T-helper 2 cell (primary cell): ENCODE measurements at places on chromosomes 1 and 21.

- no peak for DNase-seq
Measured at GRCh38 chr1:204191456-204191855, 4.8 kb downstream of the KISS1 start.

DNA sequence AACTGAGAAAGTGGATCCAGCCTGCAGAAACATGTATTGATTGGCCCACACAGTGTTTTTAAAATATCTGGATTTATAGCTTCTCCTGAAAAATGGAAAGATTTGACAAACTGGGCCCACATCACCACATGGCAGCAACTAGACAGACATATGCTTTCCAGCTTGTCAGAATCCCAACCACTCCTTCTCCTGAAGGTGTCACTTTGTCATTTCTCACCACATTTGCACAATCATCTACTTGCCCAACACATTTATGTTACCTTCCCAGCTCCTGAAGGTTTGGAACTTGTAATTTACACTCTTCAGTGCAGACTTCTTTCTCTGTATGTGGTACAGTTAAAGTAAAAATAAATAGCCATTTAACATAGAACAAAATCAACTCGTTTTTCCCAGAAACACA, 126.1 kb upstream of the KIAA1614 start:
- no peak for DNase-seq

DNA sequence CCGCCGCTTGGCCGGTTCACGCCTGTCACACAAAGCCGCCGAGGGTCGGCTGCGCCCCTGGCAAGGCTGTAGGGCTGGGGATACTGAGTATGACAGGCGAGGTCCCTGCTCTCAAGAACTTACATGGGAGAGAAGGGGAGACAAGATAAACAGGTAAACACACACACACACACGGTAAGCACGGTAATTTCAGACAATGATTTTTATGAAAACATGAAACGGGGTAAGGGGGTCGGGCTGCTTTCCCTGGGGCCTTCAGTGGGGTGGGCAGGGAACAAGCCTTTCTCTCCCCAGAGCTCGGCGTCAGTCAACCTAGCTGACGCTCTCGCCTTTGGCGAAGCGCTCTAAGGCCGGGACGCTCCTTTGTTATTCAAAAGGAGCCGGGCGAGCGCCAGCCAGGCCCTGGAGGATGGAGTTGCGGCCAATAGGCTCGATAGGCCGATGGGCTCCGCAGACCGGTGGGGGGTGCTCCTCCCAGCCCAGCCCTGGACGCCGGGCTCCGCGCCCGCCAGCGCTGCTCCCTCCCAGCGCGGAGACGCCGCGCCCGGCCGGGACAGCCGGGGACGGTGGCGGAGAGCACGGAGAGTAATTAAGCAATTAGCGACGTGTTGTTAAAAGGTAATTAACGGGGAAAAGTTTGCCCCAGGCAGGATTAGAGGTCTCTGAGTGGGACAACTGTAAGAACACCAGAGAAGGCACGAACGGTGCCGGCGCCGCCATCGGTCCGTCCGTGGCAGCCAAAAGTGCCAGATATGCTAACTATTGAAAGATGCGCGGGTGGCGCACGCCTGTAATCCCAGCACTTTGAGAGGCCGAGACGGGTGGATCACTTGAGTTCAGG, 950 bp upstream of the INKA2 start:
- no peak for DNase-seq

GRCh38 chr1:117824616-117825015, 104.8 kb downstream of the GDAP2 start:
- DNase-seq = no peak

- no peak for DNase-seq
Measured at GRCh38 chr1:231313661-231314060, 24.0 kb downstream of the EXOC8 start.

GRCh38 chr1:221841251-221841982, 99.5 kb upstream of the DUSP10 start:
- DNase-seq = no peak

- DNase-seq = no peak
Measured at GRCh38 chr1:24344090-24344742, 25.1 kb downstream of the GRHL3 start.

DNA sequence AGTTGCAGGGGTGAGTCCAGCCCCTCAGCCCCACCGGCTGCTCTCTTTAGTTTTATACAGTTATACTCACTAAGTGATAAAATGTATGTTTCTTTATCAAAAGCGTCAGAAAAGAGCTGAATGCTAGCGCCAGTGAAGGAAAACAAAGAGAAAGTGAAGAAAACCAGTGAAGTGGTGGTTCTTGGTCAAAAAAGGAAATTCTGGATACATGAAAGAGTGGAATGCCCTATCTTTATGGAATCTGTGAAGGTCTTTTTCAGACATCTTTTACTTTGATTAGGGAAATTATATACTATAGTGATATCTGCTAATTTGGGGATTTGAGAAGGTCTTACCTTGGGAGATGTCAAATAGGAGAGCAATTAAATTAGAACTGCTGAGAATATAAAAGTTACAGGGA, 41.3 kb downstream of the GPR3 start:
- DNase-seq = no peak

DNA sequence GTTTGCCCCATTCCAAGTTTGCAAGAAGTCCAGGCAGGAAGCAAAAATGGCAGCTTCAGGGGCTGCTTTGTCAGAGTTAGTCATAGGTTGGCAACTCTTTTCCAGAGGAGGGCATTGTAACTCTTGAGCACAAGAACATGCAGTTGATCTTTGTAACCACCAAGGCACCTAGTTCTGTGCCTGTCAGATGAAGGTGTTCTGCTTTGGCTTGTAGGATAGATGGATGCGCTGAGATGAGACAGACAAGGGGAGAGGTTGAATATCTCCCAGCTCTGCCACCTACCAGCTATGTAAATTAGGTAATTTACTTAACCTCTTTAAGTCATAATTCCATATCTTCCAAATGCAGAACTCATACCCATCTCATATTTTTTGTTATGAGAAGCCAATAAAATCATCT, 89.3 kb downstream of the ZNF648 start:
- no peak for DNase-seq

DNA sequence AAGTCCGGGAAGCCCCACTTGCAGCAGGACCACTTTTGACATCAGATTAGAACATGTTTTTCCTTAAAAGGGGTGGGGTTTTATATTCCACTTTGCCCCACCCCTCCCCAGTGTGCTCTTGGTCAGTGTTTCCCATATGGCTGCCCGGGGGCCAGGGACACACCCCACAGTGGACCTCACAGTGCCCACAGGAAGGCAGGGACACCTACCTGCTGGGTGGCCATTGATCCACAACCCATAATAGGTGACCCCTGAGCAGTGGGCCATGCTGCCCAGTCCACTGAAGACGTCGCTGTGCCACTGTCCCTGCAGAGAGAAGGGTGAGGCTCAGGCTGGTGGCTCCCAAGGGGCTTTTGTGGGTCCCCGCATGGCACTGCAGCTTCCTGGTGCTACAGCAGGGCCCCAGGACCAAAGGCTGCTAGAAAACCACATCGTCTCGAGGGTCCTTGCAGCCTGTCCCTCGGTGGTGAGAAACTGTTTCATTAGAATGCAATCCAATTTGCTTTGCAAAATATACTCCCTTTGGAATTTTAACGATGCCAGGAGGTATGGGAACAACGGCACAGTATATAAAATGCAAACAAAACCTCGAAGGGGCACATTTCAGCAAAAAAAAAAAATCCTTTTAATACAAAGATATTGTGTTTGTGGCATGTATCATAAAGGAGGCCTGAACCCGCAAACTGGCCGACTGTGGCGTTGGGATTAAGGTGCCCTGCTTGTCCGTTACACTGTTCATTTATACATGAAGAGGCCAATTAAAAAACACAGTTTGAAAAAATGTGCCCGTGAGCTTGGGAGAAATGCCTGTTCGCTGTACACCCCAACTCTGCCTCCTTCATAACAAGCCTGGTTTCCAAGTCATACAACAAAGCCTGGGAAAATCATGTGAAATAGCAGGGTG, 16.9 kb downstream of the MORN1 start:
- DNase-seq = no peak

DNA sequence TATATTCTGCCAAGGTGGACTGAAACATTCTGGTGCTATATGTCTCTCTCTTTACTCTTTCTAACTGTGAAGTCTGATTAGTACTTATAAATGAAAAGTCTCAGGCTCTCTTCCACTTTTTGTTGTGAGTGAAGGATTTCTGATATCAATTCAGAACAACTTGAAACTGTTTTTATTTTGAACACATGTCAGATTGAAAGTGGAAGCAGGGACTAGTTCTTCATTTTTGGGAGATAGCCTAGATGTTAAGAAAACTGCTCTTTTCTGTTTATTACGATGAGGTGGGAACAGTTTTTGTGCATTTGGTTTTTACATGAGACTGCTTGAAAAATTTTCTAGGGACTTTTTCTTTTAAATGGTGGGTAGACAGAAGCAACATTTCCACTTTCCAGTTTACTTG, 14.5 kb upstream of the GBP3 start:
- DNase-seq = no peak

- no peak for DNase-seq
Measured at GRCh38 chr1:165686971-165687433, 11.4 kb downstream of the ALDH9A1 start.

DNA sequence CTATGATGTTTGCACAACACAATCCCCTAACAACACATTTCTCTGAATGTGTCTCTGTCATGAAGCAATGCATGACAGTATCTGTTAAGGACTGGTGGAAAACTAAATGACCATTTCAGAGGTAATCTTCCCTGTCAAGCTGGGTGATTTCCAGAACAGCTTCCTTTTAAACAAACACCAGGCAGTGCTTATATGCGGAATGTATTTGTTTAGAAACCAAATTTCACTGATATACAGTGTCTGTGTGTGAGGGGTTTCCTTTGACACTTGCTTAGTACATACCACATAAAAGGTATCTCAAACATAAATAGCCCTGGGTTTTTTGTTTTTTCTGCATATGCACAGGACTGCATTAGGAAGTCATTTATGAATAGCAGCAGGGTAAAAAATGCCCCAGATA, 95.6 kb downstream of the TGFBR3 start:
- no peak for DNase-seq

GRCh38 chr1:48524892-48525467, 53.0 kb upstream of the SPATA6 start:
- DNase-seq = no peak

DNA sequence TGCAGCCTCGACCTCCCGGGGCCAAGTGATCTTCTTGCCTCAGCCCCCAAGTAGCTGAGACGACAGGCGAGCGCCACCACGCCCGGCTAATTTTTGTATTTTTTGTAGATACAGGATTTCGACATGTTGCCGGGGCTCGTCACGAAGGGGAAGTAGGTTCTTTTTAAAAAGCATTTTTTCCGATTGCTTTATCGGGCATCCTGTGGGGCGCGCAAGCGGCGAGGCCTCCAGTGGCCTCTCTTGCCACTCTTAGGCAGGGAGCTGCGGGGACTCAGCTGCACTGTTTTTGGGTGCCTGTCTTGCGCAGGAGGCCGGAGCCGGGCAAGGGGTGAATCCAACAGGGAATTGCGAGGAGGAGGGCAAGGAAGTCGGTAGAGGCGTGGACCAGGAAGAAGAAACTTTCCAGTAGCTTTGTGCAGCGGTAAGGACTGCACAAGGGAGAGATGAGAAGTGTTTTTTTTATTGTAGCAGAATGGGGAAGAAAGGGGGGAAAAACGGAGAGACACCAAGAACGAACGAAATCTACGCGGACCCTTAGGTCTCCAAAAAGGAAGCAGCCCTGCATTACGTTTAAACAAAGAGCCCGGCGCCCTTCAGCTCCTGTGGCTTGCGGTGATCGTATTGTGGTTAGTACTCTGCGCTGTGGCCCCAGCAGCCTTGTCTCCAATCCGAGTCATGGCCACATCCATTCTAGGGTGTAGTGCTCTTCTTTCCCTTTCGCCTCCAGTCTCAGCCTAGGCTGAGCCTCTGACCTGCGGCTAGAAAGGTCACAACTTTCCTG, 164.8 kb downstream of the PPIAL4G start:
- peak; percentile 35 for DNase-seq

GRCh38 chr1:180288940-180289339, 58.9 kb downstream of the LHX4 start:
- DNase-seq = no peak

GRCh38 chr1:247216261-247216660, 39.6 kb upstream of the VN1R5 start:
- DNase-seq = no peak

GRCh38 chr1:28905921-28906666, 8.3 kb upstream of the EPB41 start:
- no peak for DNase-seq

GRCh38 chr1:94871031-94871430, 50.9 kb downstream of the SLC44A3 start:
- no peak for DNase-seq

- no peak for DNase-seq
Measured at GRCh38 chr1:242847390-242847993, 323.0 kb upstream of the PLD5 start.

DNA sequence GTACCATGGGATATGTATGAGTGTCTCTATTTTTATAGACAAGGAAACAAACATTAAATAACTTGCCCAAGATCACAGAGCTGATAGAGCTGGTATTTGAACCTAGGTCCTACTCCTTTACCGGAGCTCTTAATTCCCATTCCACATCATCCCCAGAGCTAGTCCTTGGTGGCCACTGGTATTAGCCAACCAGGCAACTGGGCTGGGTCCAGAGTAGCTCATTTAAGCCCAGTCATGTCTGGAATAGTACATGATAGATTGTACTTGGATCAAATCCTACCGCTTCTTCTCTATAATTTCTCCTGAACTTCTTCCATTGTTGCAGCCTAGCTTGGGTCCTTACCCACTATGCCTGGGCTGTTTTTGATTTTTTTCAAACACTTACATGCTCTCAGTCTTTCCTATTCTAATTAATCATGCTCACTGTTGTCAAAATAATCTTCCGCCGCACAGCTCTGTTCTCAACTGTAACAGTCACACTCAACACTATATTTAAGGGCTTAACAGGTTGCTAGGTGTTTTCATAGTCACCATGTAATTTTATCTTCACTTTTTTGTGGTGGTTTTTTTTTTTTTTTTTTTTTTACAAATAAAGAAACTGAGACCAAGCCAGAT, 80.2 kb downstream of the COLGALT2 start:
- no peak for DNase-seq

- DNase-seq = no peak
Measured at GRCh38 chr1:241968611-241969010, 11.0 kb downstream of the BECN2 start.

GRCh38 chr1:22731924-22732720, 21.5 kb downstream of the EPHB2 start:
- DNase-seq = no peak

- DNase-seq = no peak
Measured at GRCh38 chr1:163170331-163170730, 32.4 kb downstream of the RGS5 start.

GRCh38 chr1:9448132-9449109, 90.8 kb upstream of the SLC25A33 start:
- no peak for DNase-seq

DNA sequence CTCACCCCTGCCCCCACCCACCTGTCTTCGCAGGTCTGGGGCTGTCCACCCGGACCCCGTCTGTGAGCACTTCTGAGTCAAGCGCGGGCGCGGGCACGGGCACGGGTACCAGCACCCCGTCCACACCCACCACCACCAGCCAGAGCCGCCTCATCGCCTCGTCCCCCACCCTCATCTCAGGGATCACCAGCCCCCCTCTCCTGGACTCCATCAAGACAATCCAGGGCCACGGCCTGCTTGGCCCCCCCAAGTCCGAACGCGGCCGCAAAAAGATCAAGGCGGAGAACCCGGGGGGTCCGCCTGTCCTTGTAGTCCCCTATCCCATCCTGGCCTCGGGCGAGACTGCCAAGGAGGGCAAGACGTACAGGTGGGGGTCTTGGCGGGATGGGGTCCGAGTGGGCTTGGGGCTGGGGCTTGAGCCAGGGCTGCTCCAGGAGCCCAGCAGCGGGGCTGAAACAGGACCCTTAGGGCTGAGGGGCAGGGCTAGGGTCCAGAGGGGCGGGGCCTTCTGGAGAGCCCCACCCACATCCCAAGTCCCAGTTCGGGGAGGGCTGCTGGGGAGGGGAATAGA, 23.9 kb downstream of the ZNF362 start:
- DNase-seq = no peak
